Psoas muscle (tissue), 8 donors: ENCODE measurements at places on chromosomes 1 and 21. TPM values are rescaled to one million over a fixed set of nuclear protein-coding genes. Genes with fewer than 3 reads are reported as not detected.
A peak's percentile ranks its signal among the peaks of the same experiment; 100 is the strongest.

DNA sequence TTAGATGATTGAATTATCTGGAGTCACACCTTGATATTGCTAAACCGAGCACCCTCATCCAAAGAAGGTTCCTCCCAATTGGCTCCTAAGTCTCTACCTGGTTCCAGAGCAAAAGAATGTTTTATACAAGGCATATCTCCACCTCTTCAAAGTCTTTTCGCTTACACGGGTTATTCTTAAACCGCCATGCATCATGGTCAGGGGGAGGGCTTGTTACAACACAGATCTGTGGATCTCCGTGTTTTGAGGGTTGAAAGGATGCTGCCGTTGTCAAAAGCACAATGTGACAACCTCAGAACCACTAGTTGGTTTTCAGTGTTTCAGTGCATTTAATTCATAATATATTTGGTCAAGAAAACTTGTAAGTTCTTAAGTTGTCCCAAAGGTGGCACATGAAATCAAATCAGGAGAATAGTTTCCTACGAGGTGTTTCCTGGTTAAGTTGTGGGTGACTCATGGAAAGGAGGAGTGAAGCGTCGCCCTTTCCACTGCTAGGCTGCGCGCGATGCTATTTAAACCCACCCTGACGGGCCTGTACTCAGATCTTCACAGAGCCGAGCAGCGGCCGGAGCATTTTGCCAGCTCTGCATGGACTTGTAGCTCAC is 1531.6 kb upstream of the TPTE start:
- DNase-seq = no peak

The RERE gene
- total RNA-seq = 99.7 TPM

The UBL4B gene
- total RNA-seq = 0.20 TPM

DNA sequence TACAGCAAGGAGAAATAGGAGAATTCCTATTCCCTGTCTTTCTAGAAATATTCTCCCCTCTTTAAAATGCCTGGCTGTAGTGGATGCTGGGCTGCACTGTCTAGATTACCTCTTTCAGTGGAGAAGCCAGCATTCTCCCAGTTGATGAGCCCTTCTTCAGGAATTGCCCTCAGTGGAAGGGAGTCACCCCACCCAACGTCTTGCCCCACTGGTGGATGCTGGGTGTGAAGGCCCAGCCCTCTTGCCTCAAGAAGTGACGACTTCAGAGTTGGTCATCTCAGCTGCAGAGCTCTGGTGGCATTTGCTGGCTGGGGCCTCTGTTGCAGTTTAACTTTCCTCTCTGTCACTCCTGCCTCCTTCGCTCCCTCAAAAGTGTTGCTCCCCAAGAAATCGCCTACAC is 248.2 kb downstream of the ATG4C start:
- no peak for DNase-seq

DNA sequence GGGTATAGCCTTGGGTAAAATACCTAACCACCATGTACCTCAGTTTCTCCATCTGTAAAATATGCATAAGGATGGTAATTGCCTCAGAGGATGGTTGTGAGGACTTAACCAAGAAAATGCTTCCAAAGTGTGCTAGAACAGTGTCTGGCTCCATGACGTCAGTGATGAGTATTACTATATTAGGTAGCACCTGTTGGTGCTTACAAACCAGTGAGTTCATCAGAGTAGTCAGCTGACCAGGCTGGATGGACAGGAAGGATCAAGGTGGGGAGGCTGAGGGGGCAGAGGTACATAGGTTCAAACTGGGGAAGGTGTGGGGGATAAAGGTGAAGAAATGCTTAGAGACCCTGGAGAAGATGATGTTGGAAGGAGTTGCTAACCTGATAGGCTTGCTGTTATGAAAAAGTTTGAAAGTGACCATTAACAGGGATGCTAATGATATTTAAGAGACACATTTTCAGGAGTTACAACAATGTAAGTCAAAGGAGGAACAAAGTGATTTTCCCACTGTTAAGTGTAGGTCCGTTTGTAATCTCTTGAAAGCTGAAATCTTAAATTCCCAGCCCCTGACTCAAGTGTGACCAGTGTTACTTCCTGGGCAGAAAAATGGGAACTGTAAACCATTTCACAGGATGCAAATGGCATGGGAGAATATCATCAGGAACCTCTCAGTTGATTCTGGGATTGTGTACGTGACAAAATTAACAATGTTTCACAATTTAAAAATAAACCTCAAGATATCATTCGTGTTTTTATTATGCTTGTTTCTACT is 4.4 kb downstream of the NTPCR start:
- DNase-seq = no peak

- no peak for DNase-seq
Measured at GRCh38 chr1:30414086-30414850, 309.1 kb downstream of the MATN1 start.

GRCh38 chr1:150024156-150024555 is 13.6 kb upstream of the OTUD7B start:
- no peak for DNase-seq

DNA sequence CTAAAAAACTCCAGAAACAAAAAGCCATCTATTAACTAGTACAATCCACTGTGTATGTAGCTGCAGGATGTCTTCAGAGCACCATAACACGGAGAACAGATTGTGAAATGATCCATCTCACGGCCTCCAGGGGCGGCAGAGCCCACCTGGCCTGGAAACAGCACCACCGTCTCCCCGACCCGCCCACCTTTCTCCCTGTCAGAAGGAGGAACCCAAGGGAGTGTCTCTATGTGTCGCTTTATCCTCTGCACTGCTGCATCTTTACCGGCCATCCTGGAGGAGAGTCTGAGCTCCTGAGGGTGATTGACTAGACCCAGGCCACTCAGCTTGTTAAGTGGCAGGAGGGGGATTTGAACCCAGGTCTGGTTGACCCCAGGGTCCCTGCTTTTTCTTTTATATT is 405.0 kb downstream of the MATN1 start:
- no peak for DNase-seq

DNA sequence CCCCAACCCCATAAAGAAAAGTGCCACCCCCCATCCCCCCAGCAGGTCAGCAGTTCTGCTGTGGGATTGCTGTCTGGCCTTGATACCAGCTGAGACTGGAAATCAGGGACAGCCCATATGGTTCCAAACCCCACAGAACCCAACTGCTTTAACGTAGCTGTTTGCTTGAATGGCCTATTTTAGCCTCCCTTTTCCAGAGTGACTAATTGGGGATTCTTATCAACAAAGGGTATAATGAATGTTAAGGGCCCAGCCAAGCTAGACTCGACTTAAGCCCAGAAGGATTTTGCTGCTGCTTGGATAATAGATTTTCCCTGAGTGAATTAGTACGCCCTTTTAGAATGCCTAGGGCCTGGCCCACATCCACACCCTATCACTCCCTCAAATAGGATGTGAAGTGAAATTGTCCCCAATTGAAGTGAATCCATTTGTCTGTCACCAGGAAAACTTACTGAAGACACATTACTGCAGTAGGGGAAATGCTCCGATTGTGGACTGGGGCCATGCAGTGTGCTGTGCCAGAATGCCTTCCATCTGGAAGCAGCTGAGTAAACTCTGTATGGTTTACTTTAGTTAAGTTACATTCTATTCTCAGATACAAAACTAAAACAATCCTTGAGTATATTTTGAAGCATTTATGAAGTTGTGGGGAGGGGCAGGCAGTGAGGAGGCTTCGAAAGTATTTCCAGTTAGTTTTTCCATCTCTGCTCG is 156.9 kb downstream of the DHRS3 start:
- DNase-seq = peak; percentile 48

- DNase-seq = no peak
Measured at GRCh38 chr1:92922356-92923035, 38.8 kb downstream of the DIPK1A start.

DNA sequence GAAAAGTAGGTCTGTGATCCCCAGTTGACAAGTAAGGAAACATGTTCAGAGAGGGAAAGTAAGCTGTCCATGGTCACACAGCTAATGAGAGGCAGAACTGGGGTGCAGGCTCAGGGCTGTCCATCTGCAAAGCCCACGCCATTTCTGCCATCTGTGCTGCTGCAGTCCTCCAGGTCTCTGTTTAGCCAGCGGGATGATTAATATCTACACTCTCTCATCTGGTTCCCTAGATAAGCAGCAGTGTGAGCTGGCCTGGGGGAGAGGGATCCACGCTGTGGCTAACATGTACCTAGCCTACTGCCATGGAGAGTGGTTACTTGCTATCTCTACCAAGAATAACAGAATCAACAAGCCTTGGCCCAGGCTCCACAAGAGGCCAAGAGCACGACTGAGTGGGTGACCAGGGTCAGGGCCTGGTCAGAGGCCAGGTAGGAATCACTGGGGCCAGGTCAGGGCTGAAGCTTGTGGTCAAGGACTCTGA is 75.2 kb downstream of the TRABD2B start:
- no peak for DNase-seq

DNA sequence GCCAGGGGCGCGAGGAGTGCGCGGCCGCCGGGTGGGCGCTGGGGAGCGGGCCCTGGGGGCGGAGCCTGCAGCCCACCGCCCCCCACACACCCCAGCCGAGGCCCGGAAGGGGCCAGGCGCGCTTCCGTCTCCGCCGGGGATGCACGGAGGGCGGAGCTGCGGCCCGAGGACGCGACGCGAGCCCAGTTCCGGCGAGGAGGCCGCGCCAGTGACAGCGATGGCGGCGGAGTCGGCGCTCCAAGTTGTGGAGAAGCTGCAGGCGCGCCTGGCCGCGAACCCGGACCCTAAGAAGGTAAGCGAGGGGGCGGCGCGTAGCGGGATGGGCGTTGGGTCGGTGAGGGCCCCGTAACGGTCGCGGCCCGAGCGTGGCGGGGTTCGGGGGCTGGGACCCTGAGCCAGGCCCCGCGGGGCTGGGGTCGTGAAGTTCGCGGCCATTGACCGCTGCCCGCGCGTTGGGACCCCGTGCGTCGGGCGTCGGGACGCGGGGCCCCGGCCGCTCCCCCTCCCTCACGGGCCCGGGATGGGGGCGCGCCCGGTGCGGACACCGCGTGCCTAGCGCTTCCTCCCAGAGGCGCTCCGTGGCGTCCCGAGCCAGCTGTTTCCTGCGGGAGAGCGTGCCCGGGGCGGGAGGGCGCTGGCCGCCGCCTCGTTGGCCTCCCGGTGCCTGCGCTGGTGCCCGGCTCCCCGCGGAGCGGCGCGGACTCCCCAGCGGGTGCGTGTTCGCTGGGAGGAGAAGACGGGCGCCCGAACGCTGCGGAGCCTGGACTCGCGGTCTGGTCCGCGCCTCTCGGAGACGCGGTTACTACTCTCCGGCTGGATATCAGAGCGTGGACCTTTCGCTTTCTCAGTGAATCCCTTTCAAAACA is at the start of gene ELOA:
ELOA (plus strand) TSS at position 185 of the 866 bp plus-strand sequence; CDS start at position 218, 33 bp downstream.
- DNase-seq = peak; percentile 80

- DNase-seq = no peak
Measured at GRCh38 chr1:56808410-56808809, 10.8 kb downstream of the FYB2 start.

DNA sequence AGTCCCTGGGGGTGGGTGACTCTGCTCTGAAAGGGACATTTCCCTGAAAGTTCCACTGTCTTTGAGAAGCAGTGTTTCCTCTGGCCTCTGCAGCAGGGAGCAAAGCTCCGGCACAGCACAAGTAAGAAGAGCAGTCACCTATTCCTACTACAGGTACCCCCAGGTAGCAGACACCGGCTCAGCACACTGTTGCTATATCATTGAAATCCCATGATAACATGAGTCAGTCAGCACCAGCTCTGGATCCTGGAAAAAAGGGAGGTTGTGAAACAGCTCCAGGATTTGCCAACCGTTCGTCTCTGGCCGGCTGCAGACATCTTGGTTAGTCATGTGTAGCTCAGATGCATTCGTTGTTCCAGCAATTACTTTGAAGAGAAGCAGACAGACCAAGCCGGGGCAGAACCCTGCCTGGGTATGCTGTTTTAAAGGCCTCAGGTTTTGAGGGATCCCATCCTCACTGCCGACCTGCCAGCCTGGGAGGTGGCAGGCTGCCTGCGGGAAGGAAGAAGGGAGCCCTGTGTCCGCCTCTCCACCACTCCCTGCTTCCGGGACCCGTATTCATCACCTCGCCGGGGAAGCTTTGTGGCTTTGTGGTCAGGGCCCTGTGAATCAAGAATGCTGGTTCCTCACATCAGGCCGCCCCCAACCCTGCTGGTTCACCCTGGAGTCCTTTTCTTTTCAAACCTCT is 139.2 kb downstream of the CLIC6 start:
- DNase-seq = no peak

DNA sequence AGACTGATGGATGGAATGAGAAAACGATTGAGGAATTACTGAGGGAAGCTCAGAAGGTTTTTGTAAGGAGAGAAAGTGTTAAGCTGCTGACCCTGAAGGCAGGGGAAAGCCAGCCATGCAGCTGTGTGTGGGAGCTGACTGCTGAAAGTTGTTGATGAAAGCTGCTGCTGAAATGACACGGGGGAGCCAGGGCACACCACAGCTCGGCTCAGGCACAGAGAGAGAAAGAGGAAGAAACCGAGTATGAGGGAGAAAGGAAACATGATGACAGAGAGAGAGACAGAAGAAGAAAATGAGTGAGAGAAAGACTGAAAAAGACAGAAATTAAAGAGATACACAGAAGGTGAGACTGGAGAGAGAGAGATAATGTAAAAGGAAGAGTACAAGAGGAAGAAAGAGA is 115.5 kb downstream of the LRRC53 start:
- DNase-seq = peak; percentile 59

The TEDDM1 gene
- total RNA-seq = not detected

The CYP4A11 gene
- not detected for total RNA-seq

DNA sequence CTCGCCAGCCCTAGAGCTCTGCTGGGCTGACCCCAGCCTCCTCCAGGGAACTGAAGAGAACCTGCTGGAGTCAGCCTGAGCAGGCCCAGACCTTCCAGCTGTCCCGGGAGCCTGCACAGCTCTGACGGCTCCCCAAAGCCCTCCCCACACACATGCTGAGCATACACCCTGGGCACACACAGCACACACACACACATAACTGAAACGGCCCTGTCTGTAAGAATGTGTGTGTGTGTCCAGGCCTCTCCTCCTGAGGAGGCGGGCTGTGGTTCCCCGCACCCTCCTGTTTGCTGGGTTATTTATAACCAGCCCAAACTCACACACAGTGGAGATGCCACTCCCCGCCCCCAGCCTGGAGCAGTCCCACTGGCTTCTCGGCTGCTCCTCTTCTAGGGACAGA is 20.2 kb downstream of the SDC3 start:
- no peak for DNase-seq

- no peak for DNase-seq
Measured at GRCh38 chr1:44485229-44485933, 80.3 kb downstream of the RNF220 start.

- DNase-seq = peak; percentile 63
Measured at GRCh38 chr1:234214129-234214910, 158.9 kb upstream of the COA6 start.

DNA sequence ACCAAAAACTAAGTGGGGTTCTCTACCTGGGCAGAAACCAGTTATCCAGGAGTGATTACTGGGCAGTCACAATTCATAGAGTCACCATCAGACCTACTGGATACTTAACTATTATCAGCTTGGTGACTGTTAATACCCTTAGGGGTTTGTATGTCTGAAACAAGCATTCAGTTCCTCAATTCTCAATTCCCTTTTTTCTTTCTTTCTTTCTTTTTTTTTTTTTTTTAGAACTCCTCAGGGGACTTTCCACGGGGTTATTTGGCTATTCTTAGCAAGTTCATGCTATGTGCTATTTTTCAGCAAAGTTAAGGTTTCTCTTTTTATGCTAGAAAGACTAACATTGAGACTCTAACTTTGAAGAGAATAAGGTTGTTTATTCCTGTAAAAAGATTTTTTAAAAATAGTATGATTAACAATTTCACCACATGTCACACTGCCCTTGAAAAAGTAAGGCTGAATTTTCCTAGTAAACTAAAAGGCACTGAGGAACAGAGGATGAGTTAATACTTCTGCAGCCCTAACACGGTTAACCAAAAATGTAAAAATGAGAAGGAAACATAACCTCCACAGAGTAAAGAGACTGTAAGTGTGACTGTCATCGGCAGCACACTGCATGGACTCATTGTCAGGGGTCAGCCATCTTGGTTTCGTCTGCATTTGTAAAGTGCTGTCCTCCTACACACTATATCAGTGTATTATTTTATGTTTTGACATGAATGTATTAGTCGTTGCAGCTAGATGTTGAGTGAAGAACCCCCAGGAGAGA is 310.2 kb downstream of the NTNG1 start:
- no peak for DNase-seq
